Memory B cell (primary cell): ENCODE measurements at places on chromosomes 13 and 19.

- no peak for DNase-seq
These were observed 60.6 kb upstream of the ZNF724 start for GRCh38 chr19:23310729-23311211.

- DNase-seq, result no peak
These were observed 208.5 kb downstream of the PCCA start for GRCh38 chr13:100297413-100297812.

- DNase-seq, result no peak
These were observed 81.0 kb downstream of the GPR12 start for GRCh38 chr13:26679411-26680122.

GRCh38 chr19:38021352-38021751 is 114.3 kb downstream of the SIPA1L3 start:
- no peak for DNase-seq

DNA sequence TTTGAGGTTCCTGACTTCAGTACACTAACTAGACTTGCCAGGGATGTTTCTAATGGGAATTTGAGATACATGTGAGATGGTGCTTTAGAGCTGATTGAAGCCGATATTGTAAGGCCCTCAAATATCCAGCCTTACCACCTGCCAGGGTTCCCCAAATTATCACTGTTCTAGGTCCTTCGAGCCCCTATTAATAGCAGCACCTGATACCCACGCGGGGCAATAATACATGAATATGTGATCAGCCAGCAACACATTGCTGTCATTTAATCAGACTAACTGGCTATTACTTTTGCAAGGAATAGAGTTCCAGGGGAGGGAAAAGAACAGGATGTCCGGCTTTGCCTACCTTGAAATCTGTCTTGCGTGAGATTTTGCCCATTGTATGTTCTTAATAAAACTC is 5.1 kb downstream of the RGCC start:
- no peak for DNase-seq

DNA sequence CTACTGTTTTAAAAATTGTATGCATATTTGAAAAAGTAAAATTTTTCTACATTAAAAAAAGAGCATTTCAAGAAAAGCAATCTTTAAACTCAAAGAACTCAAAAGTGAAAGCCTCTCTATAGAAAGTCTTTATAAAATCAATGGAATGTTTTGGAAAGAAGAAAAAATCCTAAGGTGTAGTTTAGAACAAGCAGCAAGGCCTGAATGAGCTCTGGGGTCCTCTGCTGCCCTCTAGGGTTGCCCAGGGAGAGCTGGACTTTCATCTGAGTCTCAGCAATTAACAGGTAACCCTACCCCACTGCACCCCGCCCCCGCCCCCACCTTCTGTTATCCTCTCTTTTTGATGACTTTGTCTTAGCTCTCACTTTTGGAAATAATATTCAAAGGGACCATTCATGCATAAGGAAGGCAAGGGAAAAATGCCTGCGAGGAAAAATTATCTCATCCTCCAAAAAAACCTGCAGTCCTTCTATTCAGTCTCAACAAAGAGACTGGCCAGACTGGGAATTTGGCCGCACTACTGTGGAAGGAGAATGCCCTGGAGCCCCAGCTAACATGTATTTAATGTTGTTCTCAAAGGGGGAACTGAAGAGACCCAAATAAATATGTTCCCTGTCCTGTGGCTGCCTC is 24.1 kb downstream of the SLC25A30 start:
- no peak for DNase-seq

GRCh38 chr13:84249463-84249862 is 367.2 kb upstream of the SLITRK1 start:
- no peak for DNase-seq

DNA sequence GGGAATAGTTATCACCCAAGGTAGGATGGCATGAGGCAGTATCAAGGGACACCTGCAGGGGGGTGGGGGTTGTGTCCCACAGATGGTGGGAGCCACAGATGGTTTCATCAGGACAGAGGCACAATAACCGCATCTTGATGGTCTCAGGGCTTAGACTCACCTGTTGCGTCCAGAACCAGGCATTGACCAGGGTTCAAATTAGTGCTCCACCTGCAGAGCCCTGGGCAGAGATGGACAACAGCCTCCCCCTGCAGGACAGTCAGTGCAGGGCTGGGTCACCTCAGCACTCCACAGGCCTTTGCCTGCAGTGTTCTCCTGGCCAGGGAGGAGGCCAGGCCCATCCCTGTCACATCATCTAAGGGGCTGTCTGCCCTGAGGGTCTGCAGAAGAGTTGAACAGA is 14.5 kb upstream of the CEACAM1 start:
- no peak for DNase-seq

- DNase-seq, result no peak
These were observed 8.4 kb downstream of the KANK3 start for GRCh38 chr19:8334458-8335342.

DNA sequence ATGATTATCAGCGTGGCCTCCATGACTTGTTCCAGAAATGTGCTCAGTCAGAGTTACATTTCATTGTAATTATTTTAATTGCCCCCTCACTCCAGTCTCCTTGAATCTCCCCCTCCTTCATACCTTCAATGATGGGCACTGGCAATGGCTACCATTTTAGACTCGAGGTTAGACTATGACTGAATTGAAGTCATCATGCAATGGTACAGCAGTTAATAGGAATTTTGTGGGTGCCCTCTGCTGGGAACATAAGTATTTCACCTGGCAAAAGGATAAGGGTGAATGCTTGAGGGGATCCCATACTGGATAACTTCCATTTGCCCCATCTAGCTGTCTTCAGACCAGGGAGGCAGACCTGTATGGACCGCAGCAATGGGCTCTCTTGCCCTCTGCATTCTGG is 32.2 kb upstream of the USP12 start:
- no peak for DNase-seq

DNA sequence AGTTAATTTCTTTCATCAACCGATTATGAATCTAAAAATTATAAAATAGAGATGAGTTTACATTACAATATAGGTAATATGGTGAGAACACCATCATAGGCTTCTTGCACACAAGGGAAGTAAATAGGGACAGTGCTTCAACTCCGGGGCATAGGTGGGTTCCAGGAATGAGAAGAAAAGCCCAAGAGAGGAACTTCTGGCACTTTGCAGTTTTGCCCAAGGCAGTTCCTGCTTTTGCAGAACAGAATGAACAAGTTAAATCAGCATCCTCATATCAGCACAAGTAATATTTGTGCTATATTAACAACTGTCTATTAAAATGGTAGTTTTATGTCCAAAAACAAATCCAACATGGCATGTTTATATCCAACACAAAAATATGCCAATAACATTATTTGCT is 60.1 kb downstream of the DACH1 start:
- DNase-seq, result no peak

DNA sequence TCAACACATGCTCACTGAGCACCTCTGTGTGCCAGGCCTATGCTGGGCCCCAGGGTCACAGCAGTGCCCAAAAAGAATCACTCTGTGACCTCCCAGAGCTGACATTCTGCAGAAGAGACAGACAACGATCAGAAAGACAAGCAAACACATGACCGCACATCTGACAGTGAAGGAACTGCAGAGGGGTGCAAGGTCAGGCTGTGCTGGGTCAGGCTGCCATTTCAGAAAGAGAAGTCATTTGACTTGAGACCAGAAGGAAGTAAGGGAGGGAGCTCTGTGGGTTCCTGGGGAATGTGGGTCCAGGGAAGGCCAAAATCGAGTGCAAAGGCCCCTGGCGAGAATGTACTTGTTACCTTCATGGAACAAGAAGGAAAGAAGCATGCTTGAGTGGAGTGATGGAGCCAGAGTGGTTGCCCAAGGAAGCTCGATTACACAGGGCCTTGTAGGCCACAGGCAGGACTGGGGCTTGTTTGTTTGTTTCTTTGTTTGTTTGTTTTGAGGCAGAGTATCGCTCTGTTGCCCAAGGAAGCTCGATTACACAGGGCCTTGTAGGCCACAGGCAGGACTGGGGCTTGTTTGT is 11.4 kb upstream of the CD22 start:
- DNase-seq, result no peak

DNA sequence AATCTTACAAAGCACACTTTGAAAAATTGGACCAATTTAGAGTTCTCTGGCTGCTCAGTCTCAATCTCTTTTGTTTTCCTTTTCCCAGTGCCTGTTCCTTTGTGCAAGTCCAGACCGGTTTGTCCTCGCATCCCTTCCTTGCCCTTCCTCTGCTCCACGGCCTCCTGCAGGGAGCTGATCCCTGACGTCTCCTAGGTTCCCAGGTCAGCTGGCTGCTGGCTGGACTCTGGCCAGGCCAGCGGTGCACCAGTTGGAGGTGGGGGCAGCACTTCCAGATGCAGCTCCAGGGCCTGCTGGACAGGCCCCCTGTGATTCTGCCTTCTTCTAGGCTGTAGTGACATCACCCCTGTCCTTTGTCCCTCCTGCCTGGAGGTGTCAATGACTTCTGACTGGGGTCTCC is 44.0 kb upstream of the KPNA3 start:
- DNase-seq, result no peak

DNA sequence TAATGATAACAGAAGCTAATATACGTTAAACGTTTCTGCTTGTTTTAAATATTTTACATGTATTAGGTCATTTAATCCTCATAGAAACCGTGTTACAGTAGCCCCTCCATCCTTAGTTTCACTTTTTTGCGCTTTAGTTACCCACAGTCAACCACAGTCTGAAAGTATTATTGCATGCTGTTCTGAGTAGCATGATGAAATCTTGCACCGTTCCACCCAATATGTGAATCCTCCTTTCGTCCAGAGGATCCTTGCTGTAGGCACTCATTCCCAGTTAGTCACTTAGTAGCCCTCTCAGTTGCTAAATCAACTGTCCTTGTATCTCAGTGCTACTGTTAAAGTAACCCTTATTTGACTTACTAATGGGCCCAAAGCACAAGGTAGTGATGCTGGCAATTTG is 257.8 kb downstream of the ENOX1 start:
- no peak for DNase-seq

- no peak for DNase-seq
These were observed 53.6 kb upstream of the ABCC4 start for GRCh38 chr13:95354680-95355487.

DNA sequence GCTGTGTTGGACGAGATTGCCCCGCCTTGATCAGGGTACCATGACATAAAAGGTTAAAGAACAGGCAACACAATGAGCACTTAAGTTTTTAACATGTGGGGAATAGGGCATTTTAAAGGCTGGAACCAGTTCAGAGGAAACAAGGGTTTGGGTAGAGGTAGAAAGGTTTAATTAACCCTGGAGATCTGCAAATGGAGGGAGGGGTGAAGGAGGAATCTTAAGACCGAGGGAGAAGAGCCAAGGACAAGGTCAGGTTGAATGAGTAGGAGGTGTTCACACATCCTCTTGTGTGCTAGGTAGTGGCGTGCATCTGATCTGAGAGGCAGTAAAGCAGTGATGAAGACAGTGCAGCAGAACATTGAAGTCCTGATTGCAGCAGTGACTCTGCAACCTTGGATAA is 28.5 kb downstream of the SKA3 start:
- no peak for DNase-seq

DNA sequence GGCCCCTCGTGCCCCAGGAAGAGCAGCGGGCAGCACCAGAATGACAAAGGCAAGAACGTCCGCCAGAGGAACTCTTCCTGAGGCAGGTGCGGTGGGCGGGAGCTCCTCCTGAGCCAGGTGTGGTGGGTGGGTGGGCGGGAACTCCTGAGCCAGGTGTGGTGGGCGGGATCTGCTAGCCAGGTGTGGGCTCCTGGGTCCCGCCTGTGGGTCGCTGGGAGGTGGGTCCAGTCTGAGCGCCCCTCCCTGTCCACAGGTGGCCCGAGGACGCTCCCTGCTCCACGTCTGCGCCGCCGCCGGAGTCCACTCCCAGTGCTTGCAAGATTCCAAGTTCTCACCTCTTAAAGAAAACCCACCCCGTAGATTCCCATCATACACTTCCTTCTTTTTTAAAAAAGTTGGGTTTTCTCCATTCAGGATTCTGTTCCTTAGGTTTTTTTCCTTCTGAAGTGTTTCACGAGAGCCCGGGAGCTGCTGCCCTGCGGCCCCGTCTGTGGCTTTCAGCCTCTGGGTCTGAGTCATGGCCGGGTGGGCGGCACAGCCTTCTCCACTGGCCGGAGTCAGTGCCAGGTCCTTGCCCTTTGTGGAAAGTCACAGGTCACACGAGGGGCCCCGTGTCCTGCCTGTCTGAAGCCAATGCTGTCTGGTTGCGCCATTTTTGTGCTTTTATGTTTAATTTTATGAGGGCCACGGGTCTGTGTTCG is 7.0 kb upstream of the HCN2 start:
- no peak for DNase-seq

DNA sequence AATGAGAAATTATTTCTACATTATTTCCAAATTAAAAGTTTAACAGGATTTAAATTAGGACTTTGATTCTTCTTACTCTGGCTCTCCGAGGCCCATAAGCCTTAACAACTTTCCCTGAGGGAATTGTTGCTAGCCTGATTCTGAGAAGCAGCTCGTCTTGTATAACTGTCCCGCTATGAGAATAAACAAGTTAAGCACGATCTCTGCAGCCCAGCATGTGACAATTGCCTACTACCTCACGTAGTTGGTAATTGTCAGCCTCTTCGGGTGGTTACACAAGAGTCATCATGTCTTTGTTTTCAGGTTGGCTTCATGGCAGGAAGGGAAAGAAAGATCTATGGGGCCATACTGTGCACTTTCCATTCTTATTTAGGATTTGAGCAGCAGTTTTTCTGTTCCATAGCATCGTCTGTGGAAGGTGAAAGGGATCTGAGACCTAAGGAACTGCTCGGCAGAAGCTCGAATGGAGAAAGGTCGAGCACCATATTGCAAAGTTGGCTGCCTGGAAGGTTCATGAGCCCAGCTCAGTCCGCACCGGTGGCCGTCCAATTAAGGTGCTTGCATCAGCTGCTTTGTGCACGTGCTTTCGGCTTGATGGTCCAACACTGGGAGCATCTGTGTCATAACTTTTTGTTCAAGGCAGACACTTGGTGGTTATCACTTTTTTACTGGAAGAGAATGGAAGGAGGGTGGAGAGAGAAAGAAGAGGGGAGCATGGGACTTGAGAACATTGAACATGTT is 1.8 kb upstream of the STARD13 start:
- no peak for DNase-seq

DNA sequence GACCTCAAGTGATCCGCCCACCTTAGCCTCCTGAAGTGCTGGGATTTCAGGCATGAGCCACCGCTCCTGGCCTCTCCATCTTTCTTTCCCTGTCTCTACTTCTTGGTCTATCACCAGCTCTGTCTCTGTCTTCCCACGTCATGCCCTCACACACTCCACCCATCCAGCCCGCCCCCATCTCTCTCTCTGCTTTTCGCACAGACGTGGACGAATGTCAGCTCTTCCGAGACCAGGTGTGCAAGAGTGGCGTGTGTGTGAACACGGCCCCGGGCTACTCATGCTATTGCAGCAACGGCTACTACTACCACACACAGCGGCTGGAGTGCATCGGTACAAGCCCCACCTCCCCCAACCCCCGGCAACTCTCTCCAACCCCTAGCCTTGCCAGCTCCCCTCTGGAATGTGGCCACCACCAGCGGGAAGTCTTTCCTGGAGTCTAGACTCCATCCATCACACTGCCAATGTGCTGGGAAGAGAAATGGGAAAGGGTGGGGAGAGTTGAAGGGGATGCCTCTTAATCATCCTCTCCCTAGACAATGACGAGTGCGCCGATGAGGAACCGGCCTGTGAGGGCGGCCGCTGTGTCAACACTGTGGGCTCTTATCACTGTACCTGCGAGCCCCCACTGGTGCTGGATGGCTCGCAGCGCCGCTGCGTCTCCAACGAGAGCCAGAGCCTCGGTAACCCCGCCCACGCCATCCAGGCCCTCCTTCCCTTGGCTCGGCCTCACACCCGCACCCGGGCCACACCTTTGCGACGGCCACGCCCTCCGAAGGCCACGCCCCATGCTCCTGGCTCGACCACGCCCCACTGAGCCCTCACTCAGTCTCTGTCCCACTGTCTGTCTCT is 22.5 kb downstream of the LTBP4 start:
- no peak for DNase-seq

GRCh38 chr13:100179276-100179675 is 90.4 kb downstream of the PCCA start:
- no peak for DNase-seq

- no peak for DNase-seq
These were observed 14.1 kb downstream of the ZNF787 start for GRCh38 chr19:56106993-56107392.
